T-helper 22 cell (primary cell): ENCODE measurements at places on chromosomes 16 and 17.

GRCh38 chr16:84780544-84781376 is 39.0 kb upstream of the CRISPLD2 start:
- DNase-seq: no peak

DNA sequence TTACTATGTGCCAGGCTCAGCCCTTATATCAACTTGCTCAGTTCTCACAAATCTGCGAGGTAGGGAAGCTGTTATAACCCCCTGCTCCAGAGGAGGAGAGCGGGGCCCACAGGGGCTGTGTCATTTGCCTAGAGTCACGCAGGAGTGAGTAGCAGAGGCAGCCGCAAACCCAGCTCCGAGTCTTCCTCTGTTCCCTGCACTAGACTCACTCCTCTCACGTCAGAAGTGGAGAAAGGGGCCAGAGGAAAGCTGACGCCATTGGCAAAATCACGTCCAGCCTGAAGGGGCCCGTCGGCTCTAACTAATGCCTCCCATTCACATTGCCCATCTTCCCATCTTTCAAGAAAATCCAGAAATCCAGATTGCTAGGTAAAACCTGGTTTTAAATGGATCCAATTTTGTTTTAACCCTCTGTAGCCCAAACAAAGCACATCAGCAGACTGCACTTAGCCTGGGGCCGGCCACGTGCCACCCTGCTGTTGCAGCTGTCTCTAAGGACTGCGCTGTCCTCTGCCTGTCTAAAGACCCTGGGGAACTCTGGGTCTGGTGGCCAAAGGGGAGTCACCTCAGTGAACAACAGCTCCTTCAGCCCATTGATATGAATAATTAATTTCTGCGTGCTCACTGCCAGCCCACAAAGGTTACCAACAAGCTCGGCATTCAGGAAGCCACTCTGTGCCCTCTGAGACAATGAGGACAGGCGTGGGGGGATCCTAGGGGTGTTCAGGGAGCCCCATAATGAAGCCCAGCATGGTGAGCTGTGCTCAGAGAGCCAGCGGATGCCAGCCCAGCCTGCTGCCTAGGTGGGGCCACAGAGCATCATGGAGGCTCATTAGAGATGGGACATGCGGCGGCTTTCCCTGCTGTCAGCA is 36.7 kb upstream of the ABR start:
- no peak for DNase-seq

- no peak for DNase-seq
Observed at GRCh38 chr17:16938031-16938430, 33.9 kb downstream of the TNFRSF13B start.

DNA sequence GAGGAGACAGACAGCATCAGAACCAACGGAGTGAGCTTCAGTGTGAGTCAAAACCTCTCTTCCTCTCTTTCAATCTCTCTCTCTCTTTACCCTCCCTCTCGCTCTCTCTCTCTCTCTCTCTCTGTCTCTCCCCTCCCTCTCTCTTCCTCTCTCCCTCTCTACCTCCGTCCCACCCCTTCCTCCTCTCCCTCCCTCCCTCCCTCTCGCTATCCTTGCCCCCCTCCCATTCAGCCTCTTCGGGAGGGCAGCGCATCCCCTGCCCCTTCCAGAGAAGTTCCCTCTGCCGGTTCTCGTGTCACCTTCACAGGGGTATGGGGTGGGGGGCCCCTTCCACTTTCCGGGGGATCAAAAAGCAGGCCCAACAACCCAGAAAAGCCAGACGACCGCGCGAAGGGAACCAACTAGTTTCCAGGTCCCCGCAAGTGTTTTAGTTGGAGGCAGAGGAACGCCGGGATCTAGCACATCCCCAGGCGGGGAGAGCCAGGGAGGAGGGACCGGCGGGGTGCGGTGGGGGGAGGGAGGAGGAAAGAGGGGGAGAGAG is 28.9 kb upstream of the RBFOX1 start:
- DNase-seq: no peak

DNA sequence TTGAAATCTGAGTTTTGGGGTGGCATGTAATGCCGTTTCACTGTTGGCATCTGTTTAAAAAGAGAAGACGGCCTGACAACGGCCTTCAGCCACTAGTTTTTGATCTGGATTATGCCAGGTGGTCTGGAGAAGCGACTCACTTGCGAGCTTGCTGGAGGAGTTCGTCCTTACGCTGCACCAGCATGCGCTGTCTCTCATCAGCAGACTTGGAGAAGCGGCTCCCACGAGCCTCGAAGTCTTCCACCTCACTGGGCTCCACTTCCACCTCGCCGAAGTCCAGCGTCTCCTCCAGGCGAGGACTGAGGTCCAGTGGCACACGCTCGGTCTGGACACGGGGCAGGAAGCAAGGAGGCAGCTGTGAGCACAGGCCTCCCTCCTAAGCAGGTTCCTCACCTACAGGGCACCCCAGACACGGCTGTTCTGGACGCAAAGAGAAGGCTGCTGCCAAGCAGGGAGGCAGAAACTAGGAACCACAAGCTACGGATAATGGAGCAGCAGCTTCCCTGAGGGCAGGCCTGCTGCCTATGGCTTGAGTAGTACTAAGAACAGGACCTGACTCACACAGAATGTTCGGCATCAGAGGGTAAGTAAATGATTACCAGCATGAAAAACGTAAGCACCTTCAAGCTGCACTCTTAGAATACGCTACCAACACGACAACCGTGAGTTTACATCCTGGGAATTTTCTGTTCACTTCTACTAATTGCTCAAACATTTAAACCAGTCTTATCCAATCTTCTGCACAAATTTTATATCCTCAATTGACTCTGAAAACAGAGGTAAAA is 61.4 kb downstream of the AMFR start:
- DNase-seq: no peak

DNA sequence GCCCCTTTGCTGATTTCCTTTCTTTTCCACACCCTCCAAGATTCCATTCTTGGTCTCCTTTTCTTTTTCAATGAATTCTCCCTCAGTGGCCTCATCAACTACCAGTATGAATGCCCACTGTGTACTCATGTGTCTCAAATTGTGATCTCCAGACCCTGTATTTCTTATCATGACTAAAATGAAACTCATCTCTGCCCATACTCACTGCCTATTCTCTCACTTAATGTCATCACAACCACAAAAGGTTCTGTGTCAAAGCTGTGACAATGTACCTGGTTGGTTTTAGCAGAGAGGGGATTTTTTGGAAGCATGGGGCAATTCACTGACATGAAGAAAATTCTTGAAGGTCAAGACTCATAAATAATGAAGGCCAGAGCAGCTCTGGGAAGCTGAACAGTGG is 11.5 kb upstream of the TBX4 start:
- DNase-seq: no peak

DNA sequence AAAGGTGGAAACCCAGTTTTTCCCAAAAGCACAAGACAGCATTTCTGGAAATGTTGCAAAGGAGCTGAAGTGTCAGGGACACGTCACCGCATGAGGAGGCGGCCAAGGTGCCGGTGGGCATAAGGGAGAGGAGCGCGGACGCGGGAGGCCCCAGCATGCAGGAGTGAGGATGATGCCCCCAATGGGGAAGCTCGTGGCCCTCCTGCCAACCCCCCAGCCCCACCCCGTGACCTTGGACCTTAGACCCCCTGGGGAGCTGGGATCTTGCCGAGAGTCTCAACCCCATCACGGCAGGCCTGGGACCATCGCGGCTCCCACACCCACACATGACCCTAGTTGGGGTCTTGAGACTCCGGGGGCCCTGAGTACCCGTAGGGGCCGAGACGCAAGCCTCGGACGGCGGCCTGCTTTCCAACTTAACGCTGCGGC is 119.4 kb upstream of the METRNL start:
- DNase-seq: no peak
